Activated CD4-positive, alpha-beta T cell treated with anti-CD3 and anti-CD28 coated beads, Interleukin-2, amount 50 U/mL, for 48 hours (primary cell): ENCODE measurements at places on chromosomes 3 and 15.

GRCh38 chr3:11607816-11608215, 35.9 kb downstream of the VGLL4 start:
- DNase-seq, result no peak

GRCh38 chr3:16618721-16619120, 13.5 kb upstream of the DAZL start:
- DNase-seq, result no peak

- no peak for DNase-seq
Measured at GRCh38 chr3:66450390-66451022, 50.3 kb downstream of the LRIG1 start.

- no peak for DNase-seq
Measured at GRCh38 chr3:82306189-82306588, 544.7 kb upstream of the GBE1 start.

- peak; percentile 63 for DNase-seq
Measured at GRCh38 chr3:42247576-42248027, 18.4 kb downstream of the CCK start.

GRCh38 chr3:94285872-94286271, 223.0 kb downstream of the NSUN3 start:
- DNase-seq, result no peak

DNA sequence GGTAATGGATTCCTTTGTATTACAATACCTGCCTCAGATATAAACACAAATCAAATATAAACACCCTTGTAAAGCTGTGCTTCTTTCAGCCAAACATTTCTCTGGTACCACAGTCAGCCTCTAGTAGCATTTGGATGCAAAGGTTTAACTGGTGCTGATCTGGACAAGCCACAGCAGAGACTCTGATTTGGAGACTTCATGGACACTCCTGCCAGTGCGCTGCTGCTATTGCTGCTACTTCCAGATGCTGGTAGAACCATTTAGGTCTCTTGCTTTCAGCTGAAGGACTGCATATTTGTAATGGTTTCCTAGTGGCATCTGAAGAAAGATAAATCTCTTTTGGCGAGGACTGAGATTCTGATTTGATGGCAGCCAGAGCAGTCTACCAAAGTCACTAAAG, 36.9 kb downstream of the NCK1 start:
- DNase-seq, result no peak

GRCh38 chr3:23377928-23378672, 175.0 kb downstream of the UBE2E2 start:
- DNase-seq, result no peak

DNA sequence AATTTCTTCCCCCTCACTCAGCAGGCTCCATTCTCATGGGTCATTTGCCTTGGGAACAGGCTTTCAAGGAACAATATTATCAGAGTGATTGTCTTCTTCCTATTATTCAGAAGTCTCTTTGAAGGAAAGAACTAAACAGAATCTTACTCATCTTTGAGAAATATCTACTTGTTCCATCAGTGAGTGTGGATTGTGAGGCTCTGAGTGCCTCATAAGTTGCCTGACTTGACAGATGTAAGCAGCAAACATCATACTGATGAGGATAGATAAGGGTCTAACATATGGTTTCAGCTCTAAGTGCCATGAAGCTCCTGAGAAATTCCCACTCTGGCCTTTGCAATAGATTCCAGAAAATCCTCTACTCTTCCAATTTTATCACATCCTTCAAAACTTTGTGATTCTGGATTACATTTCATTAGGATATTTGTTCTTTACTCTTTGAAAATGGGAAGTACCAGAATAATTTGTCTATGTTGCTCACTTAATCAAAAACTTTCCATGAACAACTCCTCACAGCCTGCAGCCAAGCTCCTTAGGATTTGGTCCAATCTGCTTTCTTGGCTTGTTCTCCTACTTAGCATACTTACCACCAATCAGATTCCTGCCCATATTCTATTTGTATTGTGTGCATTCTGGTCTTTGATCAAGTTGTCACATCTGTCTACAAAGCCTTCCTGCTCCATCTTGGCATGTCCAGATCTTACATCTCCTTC, 120.1 kb downstream of the RPL22L1 start:
- DNase-seq, result no peak

DNA sequence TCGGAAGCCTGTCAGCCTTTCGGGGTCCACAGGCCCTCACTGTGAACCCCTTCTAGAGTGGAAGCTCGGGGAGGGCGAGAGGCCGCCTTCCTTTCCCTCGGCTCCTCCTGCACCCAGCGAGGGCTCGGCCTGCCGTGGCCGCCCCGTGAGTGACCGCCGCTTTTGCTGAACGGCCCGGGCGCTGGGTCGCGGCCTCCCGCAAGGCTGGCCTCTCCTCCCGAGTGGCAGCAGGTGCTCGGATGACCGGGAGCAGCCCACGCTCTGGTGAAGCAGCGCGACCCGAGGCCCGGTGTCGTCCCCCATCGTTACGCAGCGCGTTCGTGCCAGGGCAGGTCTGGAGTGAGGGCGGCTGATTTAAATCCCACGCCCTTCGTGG, 53.8 kb downstream of the LRRK1 start:
- DNase-seq, result no peak
